Omental fat pad (tissue), 4 donors: ENCODE measurements at places on chromosomes 5 and 9.

DNA sequence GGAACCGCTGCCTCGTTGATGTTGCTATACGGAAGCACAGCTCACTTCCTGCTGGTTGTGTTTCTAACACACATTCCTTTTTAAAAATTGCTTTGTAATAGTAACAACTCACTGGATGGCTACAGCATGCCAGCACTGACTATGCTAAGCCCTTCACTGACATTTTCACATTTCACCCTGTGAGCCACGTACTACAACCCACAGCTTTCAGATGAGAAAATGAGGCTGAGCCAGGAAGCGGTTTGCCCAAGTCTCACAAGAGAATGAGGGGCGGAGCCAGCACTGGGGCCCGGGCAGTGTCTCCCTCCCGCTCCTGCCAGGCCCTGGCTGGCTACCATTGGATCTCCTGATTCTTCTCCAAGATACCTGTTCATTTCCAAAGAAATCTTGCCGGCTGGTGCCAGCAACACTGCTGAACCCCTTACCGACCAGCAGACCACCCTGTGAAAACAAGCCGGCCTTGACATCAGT, 38.3 kb downstream of the FAM78A start:
- DNase-seq = no peak

DNA sequence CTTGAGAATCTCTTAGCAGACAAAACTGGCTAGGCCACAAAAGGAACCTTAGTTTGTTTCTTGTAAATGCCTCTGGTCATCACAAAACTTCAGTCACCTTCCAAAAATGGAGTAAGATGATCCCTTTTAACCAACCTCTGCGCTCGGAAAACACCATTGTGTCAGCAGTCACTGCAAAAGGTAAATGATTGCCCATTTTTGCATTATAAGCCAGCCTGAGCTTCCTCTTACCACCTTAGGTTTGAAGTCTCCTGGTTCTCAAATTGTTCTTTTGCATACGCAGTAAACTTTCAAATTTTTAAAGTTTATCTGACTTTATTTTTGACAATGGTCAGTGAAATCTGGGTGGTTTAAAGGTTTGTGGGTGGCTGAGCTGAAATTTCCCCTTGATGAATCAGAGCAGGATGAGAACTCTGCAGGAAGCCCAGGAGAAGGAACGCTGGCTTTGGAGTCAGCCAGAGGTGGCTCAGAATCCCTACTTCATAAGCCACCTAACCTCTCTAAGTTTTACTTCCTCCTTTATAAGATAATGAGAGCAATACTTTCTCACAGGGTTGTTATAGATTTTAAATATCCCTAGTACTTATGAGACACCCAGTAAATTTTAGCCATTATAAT, 131.4 kb downstream of the MED10 start:
- DNase-seq = no peak

DNA sequence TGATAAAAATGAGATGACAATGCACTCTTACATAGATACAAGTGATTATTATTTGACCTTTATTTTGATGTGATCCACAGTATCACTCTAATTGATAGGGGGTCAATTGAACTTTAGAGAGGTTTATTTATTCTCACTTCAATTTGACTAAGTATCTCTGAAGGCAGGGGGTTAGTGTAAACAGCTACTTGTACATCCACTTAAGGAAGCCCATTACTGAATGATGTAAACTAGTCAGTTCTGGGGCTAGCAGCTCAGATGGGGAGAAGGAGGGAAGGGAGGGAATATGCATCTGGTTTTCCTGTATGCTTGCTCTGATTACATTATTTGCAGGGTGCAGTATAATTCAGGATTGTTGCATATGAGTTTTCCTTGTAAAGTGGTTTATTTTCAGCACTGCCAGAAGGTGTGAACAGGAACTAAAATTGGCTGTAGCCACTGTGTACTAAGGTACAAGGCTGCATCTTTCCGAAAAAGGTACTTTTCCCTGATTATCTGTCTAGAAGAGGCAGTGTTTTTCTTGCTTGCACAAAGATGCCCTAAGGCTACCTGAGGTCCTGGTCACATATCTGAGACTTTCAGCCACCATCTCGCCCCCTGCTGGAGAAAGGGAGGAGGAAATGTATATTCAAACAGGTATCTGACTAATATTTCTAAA, 51.2 kb downstream of the MRPS27 start:
- DNase-seq = no peak

DNA sequence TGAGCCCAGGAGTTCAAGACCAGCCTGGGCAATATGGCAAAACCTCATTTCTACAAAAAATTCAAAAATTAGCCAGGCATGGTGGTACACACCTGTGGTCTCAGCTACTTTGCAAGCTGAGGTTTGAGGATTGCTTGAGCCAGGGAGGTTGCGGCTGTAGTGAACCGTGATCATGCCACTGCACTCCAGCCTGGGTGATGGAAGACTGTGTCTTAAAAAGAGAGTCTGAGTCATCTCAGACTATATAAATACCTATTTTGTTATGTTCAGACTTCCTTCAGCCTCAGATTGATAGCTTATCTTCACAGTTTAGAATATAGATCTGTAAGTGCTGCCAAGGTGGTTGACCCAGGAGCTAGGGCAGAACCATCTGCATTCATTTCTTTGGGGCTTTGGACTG, 1.6 kb upstream of the PAIP2 start:
- no peak for DNase-seq

- no peak for DNase-seq
These were observed 46.3 kb downstream of the STC2 start for GRCh38 chr5:173281910-173282309.

DNA sequence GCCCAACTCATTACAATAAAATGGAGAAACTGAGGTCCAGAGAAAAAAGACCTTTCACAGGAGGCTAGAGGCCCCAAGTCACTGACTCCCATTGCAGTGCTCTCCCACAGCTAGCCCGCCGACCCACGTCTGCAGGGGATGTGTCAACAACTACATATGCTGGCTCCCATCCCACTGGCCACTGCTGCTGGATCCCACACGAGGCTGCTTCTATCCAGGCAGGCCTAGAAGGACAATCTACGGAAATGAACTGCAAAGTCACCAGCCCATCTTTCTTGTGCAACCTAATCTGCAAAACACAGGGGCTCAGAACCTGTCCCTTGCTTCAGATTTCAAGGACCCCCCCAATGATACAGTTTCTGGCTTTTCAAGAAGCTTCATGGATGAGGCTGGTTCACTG, 24.0 kb downstream of the RAPGEF1 start:
- no peak for DNase-seq

GRCh38 chr5:14064841-14065240, 78.3 kb upstream of the TRIO start:
- DNase-seq = no peak

DNA sequence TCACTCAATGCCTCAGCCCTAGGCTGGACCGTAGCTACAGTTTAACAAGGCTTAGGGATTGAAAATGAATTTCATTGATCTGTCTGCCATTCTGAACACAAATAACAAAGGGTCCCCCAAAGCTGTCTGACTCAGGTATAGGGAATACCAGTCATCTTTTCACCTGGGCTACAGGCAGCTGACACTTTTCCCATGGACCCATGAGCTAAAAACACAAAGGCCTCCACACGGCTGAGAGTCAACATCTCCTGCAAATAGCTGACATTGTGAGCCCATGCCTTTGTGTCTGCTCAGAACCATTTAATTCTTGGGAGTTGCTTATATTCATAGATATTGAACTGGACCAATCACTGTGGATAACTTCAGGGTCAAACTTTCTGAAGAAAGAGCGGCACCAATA, 121.1 kb upstream of the SLIT3 start:
- DNase-seq = no peak

GRCh38 chr5:90983711-90984124, 399.4 kb downstream of the ARRDC3 start:
- DNase-seq = no peak

GRCh38 chr9:23447166-23447565, 378.9 kb downstream of the ELAVL2 start:
- no peak for DNase-seq

GRCh38 chr5:133821311-133821741, 147.1 kb downstream of the C5orf15 start:
- DNase-seq = no peak

- DNase-seq = no peak
These were observed 76.0 kb downstream of the COL15A1 start for GRCh38 chr9:99019510-99020331.

- no peak for DNase-seq
These were observed 24.8 kb upstream of the ANKRD33B start for GRCh38 chr5:10538789-10539686.

GRCh38 chr9:13644675-13645074, 365.2 kb upstream of the MPDZ start:
- no peak for DNase-seq

DNA sequence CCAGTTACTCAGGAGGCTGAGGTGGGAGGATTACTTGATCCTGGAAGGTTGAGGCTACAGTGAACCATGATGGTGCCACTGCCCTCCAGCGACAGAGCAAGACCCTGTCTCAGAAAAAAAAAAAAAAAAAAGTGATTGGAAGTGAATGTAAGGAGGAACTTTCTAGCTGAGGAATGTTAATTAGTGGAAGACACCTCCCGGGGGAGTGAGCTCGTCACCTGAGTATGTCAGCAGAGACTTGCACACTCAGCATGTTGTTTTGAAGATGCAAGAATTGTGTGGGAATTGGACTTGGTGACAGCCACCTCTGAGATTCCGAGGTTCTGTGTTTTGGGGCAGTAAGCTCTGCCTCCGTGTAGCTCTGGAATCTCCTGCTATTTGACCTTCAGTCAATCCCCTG, 3.6 kb downstream of the SYNPO start:
- no peak for DNase-seq

- no peak for DNase-seq
These were observed 68.8 kb upstream of the NTRK2 start for GRCh38 chr9:84600739-84601138.

- DNase-seq = no peak
These were observed 16.7 kb downstream of the ABO start for GRCh38 chr9:133258061-133259015.

DNA sequence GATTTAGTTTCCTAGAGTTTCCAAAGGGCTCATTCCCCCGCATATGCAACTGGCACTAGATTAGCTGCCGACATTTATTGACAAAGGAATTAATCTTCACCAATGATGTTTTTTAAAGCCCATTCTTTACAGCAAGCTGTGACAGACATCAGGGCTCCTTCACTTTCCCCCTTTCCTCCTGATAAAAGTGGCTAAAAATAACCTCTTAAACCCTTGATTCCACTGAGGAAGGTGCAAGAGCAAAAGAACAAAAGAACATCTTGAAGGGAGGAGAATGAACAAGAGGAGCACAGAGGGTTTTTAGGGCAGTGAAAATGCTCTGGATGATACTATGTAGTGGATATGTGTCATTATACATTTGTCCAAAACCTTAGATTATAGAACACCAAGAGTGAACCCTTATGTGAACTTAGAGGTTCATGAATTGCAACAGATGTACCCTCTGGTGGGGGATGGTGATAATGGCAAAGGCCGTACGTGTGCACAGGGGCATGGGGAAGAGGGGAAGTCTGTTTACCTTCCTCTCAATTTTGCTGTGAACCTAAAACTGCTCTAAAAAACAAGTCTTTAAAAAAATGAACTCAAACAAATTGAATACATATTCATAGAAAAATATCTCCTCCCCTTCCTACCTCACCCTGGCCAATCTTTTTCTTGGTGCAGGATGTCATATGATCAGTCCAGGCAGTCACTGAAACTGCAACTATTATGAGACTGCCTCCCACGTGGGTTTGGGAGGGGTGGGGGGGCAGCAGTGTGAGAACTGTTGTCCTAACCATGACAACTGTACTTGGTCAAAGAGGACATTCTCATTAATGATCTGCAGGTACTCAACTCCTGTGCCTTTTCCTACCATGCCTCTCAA, 83.0 kb downstream of the MARCHF3 start:
- no peak for DNase-seq

DNA sequence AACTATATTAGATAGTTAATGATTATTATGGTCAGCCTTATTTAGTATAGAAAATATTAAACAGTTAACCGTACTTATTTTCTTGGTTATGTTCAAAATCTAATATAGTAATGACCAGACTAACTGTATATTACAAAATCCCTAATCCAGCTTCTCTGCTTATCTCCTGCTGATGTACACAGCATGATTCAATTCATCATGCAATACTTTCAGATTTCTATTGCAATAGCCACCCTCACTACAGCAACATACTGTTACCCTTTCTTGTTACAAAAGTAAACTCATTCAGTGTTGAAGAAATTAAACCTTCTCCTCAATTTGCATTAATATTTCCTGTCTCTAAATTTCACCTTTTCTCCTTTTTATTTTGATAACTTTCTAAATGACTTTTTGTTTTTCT, 1375.0 kb upstream of the NUDT12 start:
- DNase-seq = no peak

DNA sequence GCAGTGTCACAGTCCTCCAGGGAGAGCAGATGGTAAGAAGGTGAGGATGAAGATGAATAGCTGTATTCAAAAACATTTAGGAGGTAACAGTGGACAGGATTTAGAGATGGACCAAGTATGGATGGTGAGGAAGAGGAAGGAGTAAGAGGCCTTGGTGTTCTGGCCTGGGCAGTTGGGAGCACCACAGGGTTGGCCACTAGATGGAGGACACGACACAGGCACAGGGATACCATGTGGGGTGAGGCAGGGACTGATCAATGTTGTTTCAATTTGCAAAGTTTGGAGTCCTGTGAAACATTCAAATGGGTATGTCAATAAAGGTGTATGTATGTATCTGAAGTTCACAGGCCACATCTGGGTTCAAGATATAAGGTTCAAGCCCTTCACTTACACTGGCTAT, 141.1 kb upstream of the RASEF start:
- DNase-seq = no peak

GRCh38 chr9:132823370-132824145, 54.5 kb downstream of the AK8 start:
- no peak for DNase-seq

DNA sequence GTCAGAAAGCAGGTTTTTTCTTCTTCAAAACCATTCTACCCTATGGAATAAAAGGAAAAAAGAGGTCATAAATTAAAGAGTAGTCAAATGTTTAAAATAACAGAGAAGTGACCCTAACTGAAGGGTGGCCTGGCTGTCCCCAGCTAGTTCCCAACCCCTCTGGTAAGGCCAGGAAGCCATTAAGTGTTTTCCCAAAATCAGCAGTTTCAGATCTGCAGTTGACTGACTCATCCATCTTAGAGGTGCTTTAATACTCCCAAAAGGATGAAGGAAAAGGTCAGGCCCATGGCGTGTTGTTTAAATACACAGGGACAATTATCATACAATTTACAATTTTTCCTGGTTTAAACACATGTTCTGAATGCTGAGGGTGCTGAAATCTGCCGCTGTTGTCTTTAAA, 47.9 kb upstream of the TBC1D9B start:
- DNase-seq = no peak

GRCh38 chr9:114583371-114584155, 4.0 kb upstream of the ATP6V1G1 start:
- no peak for DNase-seq

DNA sequence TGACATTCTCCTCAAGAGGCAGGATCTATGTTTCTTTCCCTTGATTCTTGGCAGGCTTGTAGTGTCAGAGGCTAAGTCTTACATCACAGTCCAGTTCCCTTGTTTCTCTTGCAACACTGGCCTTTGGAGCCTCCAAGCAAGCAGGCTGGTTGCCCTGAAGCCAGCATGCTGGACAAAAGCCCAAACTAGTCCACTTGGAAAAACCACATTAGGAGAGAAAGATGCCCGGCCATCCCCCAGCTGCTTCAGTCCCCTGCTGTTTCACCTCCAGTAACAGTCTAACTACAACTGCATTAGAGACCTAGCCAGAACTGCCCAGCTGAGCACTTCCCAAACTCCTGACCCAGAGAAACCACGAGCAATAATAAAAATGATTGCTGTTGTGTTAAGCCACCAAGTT, 87.6 kb downstream of the ADAMTS6 start:
- no peak for DNase-seq
